Cerebellar nuclear complex (tissue), 1 donor: ENCODE measurements at places on chromosomes 1 and 21.

DNA sequence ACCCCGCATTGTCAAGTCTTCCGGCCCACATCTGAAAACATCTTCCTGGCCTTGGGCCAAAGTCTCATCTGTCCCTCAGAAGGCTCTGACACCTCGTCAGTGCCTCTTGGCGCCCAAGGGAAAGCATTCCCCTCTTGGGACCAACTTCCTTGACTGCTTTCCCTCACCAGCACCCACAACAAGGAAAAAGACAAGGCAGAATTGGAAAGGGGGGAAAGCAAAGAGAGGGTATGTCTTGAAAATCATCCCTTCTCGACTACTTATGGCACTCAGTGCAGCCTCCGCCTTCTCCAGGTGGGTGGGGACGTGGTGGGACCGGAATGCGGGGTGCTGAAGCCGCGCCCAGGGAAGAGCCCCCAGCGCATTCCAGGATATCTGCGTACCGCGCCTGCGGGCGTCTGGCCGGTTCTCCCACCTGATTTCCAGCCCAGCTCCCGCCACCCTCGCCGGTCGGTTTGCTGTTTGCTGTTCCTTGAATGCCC is 554 bp upstream of the SLC39A1 start:
- DNase-seq = no peak

GRCh38 chr1:156281693-156282478 is 739 bp downstream of the SMG5 start:
- no peak for DNase-seq

DNA sequence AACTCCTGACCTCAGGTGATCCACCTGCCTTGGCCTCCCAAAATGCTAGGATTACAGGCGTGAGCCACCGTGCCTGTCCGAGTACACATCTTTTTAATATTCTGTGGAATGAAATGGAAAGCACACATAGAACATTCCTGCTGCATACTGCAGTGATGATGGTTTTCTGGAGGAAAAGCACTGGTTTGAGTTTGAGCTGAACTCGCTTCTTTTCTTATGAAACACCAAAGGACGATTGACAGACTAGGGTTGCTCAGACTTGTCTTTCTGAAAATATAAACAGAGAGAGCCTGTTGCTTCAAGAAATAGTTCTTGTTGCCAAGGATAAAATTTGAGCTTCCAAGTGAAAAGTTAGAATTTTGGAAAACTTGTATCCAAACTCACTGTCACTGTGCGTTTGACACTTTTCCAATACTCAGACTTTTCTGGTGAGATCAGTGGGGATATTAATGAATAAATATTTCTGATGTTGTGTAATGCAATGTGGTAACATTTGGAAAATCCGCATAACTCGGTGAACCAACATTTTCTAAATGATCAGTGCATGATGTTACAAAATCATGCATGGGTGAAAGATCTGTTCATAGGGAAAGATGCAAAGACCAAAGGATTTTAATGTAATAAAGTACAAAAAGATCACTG is 15.0 kb upstream of the ERMAP start:
- no peak for DNase-seq

GRCh38 chr1:32521165-32521564 is 18.1 kb upstream of the ZBTB8A start:
- DNase-seq = no peak

GRCh38 chr1:221884821-221885220 is 142.9 kb upstream of the DUSP10 start:
- DNase-seq = no peak

DNA sequence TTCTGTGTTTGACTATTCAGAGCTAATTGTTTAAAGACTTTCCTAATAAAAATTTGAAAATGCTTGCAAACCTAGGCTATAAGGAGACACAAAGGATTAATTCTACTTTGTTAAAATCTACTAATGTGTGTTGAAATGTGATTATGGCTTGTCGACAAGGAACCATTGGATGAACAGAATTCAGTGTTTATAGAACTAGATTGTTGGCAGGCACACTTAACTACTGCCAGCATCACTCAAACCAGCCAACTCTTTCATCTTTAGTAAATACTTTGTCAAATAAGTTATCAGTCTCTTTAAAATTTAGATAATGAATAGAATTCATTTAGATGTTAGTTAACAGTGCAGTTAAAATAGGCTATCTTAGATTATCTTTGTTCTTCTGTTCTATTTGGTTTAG is 27.6 kb downstream of the HS2ST1 start:
- no peak for DNase-seq

- DNase-seq = no peak
These were observed 17.4 kb downstream of the KIAA0319L start for GRCh38 chr1:35539824-35540261.

GRCh38 chr1:236882678-236883077 is 87.6 kb downstream of the MTR start:
- no peak for DNase-seq

GRCh38 chr1:201098992-201099677 is 13.1 kb downstream of the CACNA1S start:
- no peak for DNase-seq

DNA sequence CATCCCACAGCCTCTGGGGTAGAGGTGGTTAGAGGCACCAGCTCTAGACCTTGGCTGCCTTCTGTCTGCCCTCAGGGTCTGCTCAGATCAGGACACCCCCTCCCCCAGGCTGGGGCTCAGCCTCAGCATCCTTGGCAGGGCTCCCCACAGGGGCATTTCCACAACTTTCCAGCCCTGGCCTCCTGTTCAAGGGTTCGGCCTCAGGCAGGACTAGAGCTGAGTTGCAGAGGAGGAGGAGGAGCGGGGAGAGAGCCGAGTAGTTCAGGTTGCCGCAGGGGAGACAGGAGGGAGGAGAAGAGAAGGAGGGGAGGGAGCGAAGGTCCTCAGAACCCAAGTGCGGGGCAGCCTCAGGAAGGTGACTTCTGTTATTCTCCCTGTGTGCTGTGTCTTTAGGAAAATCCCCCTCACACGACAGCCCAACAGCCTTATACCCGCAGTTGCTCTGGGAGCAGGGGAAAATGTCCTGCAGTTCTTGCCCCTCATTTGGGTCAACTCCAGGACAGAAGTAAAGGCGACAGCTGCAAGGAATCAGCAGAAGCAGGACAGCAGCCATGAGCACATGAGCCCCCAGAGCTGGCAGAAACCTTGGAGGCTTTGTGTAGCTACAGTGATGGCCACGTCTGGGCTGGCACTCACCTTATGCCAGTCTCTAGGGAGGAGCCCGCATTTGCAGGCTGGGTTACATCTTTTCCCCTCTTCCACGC is 46.5 kb upstream of the TENT5B start:
- no peak for DNase-seq

DNA sequence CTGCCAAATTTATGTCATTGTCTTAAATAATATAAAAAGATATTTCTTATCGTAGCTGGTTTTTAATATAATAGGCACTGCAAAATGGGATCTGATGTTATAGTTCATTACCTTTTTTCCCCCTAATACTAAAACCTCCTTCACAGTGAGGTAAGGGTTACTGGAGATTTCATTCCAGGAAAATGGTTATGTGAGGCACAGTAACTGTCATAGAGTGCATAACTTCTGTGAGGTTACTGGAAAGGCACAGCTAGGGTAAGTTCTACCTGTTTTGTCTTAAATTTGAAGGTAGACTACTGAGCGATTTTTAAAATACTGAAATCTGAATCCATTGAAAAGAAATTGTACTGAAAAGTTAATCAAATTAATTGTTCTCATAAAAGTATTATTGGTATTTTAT is 13.0 kb downstream of the ADGRL2 start:
- DNase-seq = no peak

DNA sequence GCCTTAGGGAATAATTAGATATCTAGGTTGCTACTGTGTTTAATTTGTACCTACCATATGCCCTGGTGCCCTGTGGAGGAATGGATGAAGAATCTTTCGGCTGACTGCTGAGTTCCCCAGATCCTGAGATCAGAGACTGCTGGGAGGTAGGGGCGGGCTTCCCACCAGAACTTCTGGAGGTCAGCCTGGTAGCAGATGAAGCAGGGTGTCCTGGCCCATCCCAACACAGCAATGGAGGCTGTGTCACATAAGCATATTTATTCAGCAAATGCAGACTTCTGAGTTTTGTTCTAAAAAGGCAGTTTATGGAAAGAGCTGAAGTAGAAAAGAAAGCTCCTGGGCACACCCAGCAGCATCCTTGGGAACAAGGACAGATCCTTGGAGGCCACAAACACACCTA is 74.0 kb downstream of the KRTAP19-8 start:
- DNase-seq = no peak

DNA sequence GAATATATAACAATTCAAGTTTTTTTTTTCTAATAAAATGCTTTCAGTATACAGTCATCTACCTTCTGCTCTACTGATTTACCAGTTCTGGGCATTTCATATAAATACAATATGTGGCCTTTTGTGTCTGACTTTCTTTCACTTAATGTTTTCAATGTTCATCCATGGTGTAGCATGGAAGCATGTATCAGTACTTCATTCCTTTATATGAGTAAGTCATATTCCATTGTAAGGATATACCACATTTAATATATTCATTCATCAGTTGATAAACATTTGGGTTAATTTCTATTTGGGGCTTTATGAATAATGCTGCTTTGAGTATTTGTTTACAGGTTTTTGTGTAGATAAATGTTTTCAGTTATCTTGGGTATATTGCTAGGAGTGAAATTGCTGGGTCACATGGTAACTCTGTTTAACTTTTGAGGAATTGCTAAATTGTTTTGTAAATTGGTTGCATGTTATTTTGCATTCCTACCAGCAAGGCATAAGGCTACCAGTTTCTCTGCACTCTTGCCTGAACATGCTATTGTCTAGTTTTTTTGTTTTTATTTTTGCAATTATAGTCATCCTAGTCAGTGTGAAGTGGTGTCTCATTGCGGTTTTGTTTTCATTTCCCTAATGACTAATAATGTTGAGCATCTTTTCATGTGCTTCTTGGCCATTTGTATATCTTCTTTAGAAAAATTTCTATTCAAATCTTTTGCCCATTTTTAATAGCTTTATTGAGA is 206.1 kb downstream of the TM2D1 start:
- DNase-seq = no peak

DNA sequence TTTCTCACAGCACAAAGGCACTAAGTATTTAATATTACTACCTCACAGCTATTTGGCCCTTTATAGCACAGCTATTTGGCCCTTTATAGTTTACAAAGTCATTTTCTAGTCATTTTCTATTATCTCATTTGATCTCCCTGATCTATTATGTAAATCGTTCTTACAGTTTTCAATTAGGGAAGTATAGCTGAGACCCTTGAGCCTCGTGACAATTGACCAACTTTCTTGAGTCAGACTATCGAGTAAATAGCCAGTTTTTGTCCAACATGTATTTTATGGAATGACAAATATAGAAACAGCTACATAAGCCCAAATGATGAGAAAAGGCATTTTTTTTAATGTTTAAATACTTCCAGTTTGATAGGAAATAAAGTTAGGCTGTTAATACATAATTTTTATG is 7.0 kb upstream of the ANGPTL1 start:
- DNase-seq = no peak

DNA sequence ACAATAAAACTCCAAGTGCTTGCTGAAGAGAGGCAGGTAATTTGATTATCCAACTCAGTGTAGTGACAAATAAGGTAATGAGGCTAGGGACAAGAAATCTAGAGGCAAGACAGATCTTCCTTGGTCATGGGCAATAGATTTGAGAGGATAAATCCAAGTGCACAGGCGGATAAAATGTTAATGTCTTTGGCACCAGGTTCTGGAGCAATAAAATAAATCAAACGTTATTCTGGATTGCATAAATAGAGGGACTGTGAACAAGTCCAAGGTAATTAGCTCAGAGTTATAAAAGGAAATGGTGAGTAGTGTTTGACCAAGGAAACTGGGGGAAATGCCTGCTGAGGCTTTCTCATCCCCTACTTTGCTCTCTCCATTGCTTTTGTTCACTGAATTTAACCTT is 329.3 kb upstream of the PROX1 start:
- no peak for DNase-seq
